T-cell (primary cell): ENCODE measurements at places on chromosomes 2 and 18. TPM values are rescaled to one million over a fixed set of nuclear protein-coding genes. Genes with fewer than 3 reads are reported as not detected.
A peak's percentile ranks its signal among the peaks of the same experiment; 100 is the strongest.

The EHD3 gene
- total RNA-seq = 4.2 TPM

The TMEM131 gene
- 43.8 TPM for total RNA-seq

The NEB gene
- total RNA-seq = 0.91 TPM

The HS1BP3 gene
- total RNA-seq = 11.1 TPM

The UGT1A1 gene
- not detected for total RNA-seq

The SLC23A3 gene
- 8.7 TPM for total RNA-seq

GRCh38 chr2:233164967-233165366, 86.5 kb upstream of the ATG16L1 start:
- no peak for DNase-seq
- H3K4me1 ChIP-seq = peaks cover 31% of the 10 kb centered on the region
- H3K27ac ChIP-seq = peak overlapping the region; percentile 9
- no peak overlapping the region for H3K4me3 ChIP-seq
- no peaks in the 10 kb centered on the region for H3K27me3 ChIP-seq

- H3K4me3 ChIP-seq = no peak overlapping the region
- H3K27ac ChIP-seq = no peak overlapping the region
- no peaks in the 10 kb centered on the region for H3K27me3 ChIP-seq
These were observed 9.3 kb upstream of the SCTR start for GRCh38 chr2:119533560-119533959.

DNA sequence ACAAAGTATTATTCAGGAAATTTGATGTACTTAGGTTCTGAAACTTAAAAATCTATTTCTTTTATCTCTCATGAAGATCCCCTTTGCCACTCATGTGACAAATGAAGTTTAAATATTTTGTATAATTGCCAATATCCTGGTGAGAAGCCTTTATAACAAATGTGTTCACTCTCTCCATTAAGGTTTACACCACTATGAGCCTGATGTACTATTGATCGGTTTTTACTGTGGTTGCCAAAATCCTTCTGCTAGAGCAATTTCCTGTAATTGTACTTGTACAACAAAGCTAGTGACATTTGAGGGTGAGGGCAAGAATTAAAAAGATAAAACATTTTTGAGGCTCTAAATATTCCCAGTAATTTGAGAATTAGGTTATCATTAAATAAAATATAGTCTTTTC, 222.3 kb upstream of the CDH19 start:
- no peaks in the 10 kb centered on the region for H3K27me3 ChIP-seq
- H3K27ac ChIP-seq = no peak overlapping the region
- H3K4me1 ChIP-seq = no peaks in the 10 kb centered on the region
- H3K4me3 ChIP-seq = no peak overlapping the region

DNA sequence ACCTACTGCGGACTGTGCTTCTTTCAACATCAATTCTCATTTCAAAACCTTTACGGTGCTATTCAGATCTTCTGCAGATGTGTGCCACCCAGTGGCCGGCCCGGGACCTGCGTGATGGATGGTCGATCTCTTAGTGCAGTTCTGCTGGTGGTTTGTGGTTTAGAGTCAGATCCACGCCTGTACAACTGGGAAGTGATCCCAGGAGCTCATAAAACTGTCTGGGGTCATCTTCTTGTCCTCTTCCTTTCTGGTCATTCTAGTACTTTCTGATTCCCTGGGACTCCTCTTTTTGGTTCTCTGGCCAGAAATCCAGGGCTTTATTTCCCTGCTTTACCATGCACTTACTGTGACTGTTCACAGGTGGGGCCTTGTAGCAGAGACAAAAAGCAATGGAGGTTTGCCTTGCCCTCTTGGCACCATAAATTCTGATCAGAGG, 15.8 kb upstream of the SELENOI start:
- no peak overlapping the region for H3K27ac ChIP-seq
- no peak overlapping the region for H3K4me3 ChIP-seq
- peaks cover 6% of the 10 kb centered on the region for H3K4me1 ChIP-seq

- no peak overlapping the region for H3K27ac ChIP-seq
- H3K36me3 ChIP-seq = no peaks in the 10 kb centered on the region
- H3K4me3 ChIP-seq = no peak overlapping the region
- no peaks in the 10 kb centered on the region for H3K4me1 ChIP-seq
- DNase-seq = no peak
These were observed 5.1 kb downstream of the ADRA2B start for GRCh38 chr2:96111257-96111640.

- no peak overlapping the region for H3K27ac ChIP-seq
- H3K36me3 ChIP-seq = peaks cover 2% of the 10 kb centered on the region
- no peaks in the 10 kb centered on the region for H3K4me1 ChIP-seq
- DNase-seq = no peak
- no peaks in the 10 kb centered on the region for H3K27me3 ChIP-seq
These were observed 73.5 kb downstream of the EMX1 start for GRCh38 chr2:72990695-72991438.

DNA sequence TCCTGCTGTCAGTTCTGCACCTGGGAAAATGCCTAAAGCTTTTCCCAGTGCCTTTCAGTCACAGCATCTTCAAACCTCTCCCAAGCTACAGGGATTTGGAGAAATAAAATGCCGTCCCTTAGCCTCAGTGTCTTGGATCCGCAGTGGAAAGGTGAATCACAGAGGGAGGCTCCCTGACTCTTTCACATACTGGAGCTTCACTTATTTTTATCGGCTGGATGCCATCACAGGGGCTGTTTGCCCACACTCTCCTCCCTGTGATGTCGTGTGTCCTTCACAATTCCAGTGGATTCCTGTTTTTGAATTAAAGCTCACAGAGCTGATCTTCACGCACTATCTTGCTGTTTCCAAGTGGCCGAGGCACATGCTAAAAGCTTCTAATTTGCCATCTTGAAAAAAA, 1303.1 kb upstream of the DDX18 start:
- no peaks in the 10 kb centered on the region for H3K36me3 ChIP-seq
- H3K27ac ChIP-seq = no peak overlapping the region
- no peak overlapping the region for H3K4me3 ChIP-seq

GRCh38 chr2:17171446-17172049, 346.7 kb downstream of the RAD51AP2 start:
- no peak overlapping the region for H3K27ac ChIP-seq
- H3K36me3 ChIP-seq = no peaks in the 10 kb centered on the region

GRCh38 chr2:73970141-73970803, 14.4 kb upstream of the TET3 start:
- H3K27me3 ChIP-seq = no peaks in the 10 kb centered on the region
- no peak overlapping the region for H3K4me3 ChIP-seq
- H3K27ac ChIP-seq = peak overlapping the region; percentile 77
- DNase-seq = no peak
- H3K36me3 ChIP-seq = no peaks in the 10 kb centered on the region
- H3K4me1 ChIP-seq = peaks cover 51% of the 10 kb centered on the region

- no peak overlapping the region for H3K27ac ChIP-seq
- H3K36me3 ChIP-seq = peaks cover 11% of the 10 kb centered on the region
- H3K27me3 ChIP-seq = no peaks in the 10 kb centered on the region
- DNase-seq = no peak
- no peaks in the 10 kb centered on the region for H3K4me1 ChIP-seq
- no peak overlapping the region for H3K4me3 ChIP-seq
These were observed 33.4 kb downstream of the USP14 start for GRCh38 chr18:191725-192124.

DNA sequence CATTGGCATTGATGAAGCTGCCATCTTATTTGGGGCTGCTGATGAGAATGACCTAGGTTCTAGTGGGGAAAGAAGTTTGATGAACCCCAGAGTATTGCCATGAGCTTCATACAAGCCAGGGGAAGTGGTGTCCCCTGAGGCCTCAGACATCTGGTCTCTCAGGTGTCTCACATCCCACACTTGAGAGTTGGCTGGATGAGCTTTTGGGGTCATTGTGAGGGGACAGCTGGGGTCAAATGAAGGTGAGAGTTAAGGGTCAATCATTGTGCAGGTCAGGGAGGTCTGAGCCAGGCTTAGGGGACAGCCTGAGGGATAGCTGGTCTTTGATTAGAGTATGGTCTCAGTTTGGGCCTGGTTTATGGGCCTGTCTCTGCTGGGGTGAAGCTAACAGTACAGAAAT, 336.5 kb downstream of the CYP26B1 start:
- H3K27me3 ChIP-seq = no peaks in the 10 kb centered on the region
- no peak overlapping the region for H3K27ac ChIP-seq

DNA sequence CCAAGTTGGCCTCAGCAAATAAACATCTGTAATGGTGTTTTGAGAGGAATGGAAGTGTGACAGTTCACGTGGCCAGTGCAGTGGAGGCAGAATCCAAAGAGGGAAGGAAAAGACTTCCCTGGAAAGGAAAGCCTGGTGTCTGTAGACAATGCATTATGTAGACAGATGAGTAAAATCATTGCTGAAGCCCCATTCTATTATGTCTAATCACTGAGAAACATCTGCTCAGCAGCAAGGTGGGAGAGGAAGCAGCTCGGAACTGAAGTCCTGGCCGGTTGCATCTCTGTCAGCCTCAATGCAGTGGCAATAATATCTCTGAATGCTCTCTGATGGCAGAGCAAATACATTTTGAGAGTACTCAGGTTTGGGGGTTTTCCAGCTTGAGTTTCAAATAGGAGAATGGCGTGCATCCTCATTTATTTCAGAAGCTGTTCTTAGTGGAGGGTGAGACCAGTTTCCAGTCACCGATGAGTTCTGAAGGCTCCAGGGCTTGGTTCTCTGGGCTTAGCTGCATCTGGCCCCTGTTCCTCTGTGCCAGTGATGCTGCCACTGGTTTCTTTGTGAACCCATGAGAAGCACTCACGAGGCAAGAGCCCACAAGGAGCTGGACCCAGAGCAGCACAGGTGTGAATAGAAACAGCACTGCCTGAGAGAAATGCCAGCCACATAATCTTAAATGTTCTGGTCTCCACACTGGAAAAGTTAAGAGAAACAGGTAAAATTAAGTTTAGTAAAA, 63.3 kb downstream of the RPIA start:
- no peaks in the 10 kb centered on the region for H3K27me3 ChIP-seq
- H3K36me3 ChIP-seq = peaks cover 3% of the 10 kb centered on the region
- peak overlapping the region; percentile 82 for H3K27ac ChIP-seq
- no peak for DNase-seq

GRCh38 chr2:225431105-225431863, 31.8 kb downstream of the NYAP2 start:
- H3K27me3 ChIP-seq = no peaks in the 10 kb centered on the region
- no peak for DNase-seq
- H3K36me3 ChIP-seq = no peaks in the 10 kb centered on the region
- no peak overlapping the region for H3K4me3 ChIP-seq
- no peaks in the 10 kb centered on the region for H3K4me1 ChIP-seq
- H3K27ac ChIP-seq = no peak overlapping the region

- no peaks in the 10 kb centered on the region for H3K36me3 ChIP-seq
- no peak for DNase-seq
- no peaks in the 10 kb centered on the region for H3K4me1 ChIP-seq
- no peaks in the 10 kb centered on the region for H3K27me3 ChIP-seq
- no peak overlapping the region for H3K27ac ChIP-seq
- H3K4me3 ChIP-seq = no peak overlapping the region
These were observed 281.6 kb downstream of the ZNF385B start for GRCh38 chr2:179579800-179580199.

- H3K4me1 ChIP-seq = no peaks in the 10 kb centered on the region
- H3K27me3 ChIP-seq = peaks cover 3% of the 10 kb centered on the region
- no peak overlapping the region for H3K4me3 ChIP-seq
These were observed 10.5 kb downstream of the DRC1 start for GRCh38 chr2:26412091-26412673.

- no peaks in the 10 kb centered on the region for H3K36me3 ChIP-seq
- H3K27me3 ChIP-seq = no peaks in the 10 kb centered on the region
- peaks cover 9% of the 10 kb centered on the region for H3K4me1 ChIP-seq
- no peak for DNase-seq
- no peak overlapping the region for H3K27ac ChIP-seq
These were observed 151.3 kb downstream of the NEDD4L start for GRCh38 chr18:58195278-58195765.

DNA sequence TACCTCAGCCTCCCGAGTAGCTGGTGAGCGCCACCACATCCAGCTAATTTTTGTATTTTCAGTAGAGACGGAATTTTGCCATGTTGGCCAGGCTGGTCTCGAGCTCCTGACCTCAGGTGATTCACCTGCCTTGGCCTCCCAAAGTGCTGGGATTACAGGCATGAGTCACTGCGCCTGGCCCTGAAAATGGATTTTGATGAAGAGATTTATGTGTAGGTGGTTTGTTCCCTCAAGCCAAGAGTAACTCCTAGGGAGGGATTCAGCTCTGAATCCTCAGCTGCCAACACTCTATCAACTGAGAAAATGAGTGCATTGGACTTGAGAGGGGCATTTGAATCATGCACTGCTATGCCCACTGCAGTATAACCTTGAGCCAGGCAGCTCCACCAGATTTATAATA, 17.5 kb upstream of the LIPG start:
- H3K4me1 ChIP-seq = no peaks in the 10 kb centered on the region
- H3K27ac ChIP-seq = no peak overlapping the region

DNA sequence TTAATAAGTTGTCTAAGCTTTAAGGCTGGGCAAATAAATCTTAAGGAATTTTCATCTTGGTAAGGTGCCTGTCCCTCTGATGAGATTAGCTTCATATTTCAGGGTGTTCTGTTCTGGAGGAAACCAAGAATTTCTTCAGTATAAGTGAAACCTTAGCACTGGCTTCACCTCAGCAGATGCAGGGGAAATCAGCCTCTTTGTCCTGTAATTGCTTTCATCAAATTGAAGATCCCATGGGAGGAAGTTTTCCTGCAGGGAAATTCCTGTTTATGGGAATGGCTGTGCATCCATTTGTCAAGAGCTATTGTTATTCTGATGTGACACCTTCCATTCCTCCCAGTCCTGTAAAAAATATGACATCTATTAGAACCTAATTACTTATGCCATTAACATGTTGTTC, 174.5 kb downstream of the PTPRM start:
- H3K4me1 ChIP-seq = no peaks in the 10 kb centered on the region
- no peaks in the 10 kb centered on the region for H3K27me3 ChIP-seq
- no peaks in the 10 kb centered on the region for H3K36me3 ChIP-seq
- DNase-seq = no peak

DNA sequence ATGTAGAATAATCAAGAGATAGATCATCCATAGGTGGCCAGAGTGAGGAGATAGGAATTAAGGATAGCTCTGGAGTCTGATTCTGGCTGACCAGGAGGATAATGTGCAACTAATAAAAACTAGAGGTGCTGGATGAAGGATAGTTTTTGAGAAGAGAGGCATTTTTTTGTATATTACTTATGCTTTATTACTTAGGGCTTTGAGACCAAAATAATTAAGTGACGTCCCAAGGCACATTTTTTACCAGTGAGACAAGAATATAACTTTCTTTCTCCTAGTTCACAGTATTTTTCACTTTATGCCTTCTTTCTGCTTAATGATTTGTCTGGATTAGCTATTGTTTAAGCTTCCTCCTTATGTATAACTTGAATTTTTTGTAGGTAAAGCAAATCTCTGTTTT, 756.6 kb downstream of the TSN start:
- no peak overlapping the region for H3K27ac ChIP-seq
- H3K36me3 ChIP-seq = no peaks in the 10 kb centered on the region
- no peaks in the 10 kb centered on the region for H3K4me1 ChIP-seq
- H3K27me3 ChIP-seq = no peaks in the 10 kb centered on the region
